Esophagus squamous epithelium (tissue), 5 donors: ENCODE measurements at places on chromosomes 1 and 21.

DNA sequence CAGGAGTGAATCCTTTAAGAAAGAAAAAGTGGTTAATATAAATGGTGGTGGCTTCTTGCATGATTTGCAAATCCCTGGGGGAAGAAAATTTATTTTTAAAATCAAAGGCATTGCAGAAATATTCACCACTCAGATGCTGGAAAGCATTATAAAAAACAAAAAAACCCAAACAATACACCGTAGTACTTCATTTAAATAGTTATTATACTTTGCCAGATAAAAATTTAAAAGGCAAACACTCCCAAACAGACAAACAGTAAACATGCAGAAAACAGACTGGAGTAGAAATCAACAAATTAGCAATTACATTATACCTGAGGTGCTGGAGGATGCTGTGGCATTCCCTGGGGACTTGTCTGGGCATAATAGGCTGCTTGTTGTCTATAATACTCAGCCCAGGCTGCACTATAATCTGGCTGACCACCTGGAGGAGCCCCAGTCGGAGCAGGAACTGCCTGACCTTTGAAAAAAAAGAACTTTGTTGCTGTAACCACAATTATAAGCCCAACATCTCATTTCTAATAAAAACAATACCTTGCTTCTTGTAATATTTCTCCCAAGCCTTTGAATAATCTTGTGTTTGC is 29.9 kb downstream of the FUBP1 start:
- H3K36me3 ChIP-seq = peaks cover 97% of the 10 kb centered on the region
- no peaks in the 10 kb centered on the region for H3K27me3 ChIP-seq
- H3K4me3 ChIP-seq = no peak overlapping the region

DNA sequence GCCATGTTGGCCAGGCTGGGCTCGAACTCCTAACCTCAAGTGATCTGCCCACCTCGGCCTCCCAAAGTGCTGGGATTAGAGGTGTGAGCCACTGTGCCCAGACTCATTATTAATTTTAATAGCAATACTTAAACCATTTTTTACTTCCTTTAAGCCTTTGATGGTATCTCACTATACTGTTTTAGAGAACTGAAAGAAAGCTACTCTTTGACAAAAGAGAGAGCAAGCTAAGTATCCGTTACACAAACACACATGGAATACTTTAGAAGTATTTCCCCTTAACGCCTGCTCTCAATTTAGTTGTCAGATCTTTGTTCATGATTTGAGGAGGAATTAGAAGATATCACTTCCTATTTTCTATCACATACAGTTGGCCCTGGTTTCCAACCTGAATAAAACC is 189.4 kb downstream of the COP1 start:
- H3K27me3 ChIP-seq = no peaks in the 10 kb centered on the region
- H3K27ac ChIP-seq = no peak overlapping the region
- no peak for DNase-seq
- no peak overlapping the region for H3K4me3 ChIP-seq
- no peaks in the 10 kb centered on the region for H3K4me1 ChIP-seq
- H3K36me3 ChIP-seq = no peaks in the 10 kb centered on the region

- H3K36me3 ChIP-seq = no peaks in the 10 kb centered on the region
- H3K4me3 ChIP-seq = no peak overlapping the region
- no peak for DNase-seq
- H3K27me3 ChIP-seq = no peaks in the 10 kb centered on the region
These were observed 45.6 kb downstream of the GNPAT start for GRCh38 chr1:231286603-231287002.

GRCh38 chr1:63620671-63621070 is 27.5 kb downstream of the PGM1 start:
- DNase-seq = no peak
- no peak overlapping the region for H3K27ac ChIP-seq
- H3K4me1 ChIP-seq = no peaks in the 10 kb centered on the region
- no peaks in the 10 kb centered on the region for H3K27me3 ChIP-seq

DNA sequence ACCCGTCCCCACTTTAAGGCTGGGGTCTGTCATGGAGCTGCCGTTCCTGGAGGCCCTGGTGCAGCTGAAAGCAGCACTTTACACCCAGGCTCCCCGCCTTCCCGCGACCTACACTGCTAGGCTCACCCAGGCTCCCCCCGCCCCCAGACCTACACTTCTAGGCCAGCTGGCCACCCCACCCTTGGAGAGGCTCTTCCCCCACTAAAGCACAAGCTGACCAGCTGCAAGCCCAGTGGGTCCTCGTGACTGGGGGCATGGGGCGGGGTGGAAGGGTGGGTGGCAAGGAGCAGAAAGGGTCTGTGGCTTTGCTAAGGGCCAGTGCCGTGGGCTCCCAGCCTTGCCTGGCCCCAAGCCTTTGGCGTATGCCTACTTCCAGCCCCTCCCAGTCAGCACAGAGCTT is 9.7 kb upstream of the ARHGEF16 start:
- H3K36me3 ChIP-seq = no peaks in the 10 kb centered on the region
- DNase-seq = no peak
- H3K4me1 ChIP-seq = no peaks in the 10 kb centered on the region
- no peak overlapping the region for H3K4me3 ChIP-seq
- no peaks in the 10 kb centered on the region for H3K27me3 ChIP-seq
- H3K27ac ChIP-seq = no peak overlapping the region
